ENCODE measurements at places on chromosomes 2 and 18.

GRCh38 chr18:55375930-55376329 is 212.1 kb downstream of the TCF4 start:
- DNase-seq, result no peak

- DNase-seq, result no peak
These were observed 668 bp downstream of the NFU1 start for GRCh38 chr2:69436596-69436937.

- DNase-seq, result no peak
These were observed 137.7 kb downstream of the THADA start for GRCh38 chr2:43458014-43458628.

DNA sequence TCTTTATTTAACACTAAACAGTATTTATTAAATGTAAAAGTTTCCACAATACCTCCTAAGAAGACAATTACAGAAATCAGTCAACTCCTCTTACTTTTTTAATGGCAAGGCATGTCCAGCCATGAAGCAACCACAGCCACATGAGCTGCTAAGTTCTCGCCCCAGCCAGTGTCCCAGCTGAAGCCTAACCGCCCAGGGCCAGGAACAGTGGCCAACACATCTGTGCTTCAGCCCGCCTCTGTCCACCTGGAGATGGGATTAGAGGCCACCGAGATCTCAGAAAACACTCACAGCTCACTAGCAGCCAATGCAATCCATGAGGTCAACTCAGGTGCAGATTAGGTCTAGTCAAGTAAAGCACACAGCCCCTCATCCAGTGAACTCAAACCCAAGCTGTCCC is 40.2 kb downstream of the PID1 start:
- no peak for DNase-seq

DNA sequence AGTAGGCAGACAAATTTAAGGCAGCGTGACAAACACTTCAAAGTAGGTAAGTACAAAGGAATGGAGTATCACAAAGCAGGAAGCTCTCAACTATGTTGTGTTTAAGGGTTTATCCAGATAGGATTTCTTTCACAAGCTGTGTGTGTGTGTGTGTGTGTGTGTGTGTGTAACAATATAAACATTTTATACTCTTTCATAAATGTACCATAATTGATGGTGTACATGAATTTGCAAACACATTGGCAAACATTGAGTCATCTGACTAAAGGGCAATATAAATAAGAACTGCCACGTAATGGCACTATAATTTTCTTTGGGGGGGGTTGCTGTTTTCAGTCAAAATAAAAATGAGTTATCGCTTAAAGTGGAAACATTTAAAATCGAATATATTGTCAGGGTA is 1004.4 kb upstream of the DDX18 start:
- no peak for DNase-seq

GRCh38 chr2:25160376-25160775 is 8.0 kb downstream of the POMC start:
- DNase-seq, result no peak

GRCh38 chr18:3857544-3857943 is 407.6 kb downstream of the TGIF1 start:
- no peak for DNase-seq

- no peak for DNase-seq
These were observed 26.1 kb downstream of the GAD1 start for GRCh38 chr2:170842785-170843184.

- DNase-seq, result no peak
These were observed 902.0 kb upstream of the GCFC2 start for GRCh38 chr2:76612764-76613163.

DNA sequence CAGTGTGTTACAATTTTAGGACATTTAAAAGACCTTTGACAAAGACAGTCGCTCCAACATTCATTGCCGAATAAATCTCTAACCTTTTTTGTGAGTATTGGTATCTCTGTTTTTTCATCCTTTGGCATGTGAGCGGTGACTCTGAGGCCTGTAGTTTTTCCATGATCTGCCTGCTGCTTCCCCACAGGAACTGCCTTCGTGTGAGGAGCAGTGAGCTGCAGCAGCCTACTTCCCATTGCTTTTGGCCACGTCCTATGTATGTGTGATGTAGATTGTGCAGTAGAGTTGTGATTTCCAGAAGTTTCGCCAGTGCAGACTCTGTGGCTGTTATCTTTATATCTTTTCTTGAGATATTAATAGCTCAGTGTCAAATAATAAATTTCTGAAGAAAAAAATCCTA is 79.8 kb downstream of the UGGT1 start:
- DNase-seq, result no peak

- DNase-seq, result no peak
These were observed 2.0 kb downstream of the XPO1 start for GRCh38 chr2:61536180-61536571.

GRCh38 chr2:231288590-231288989 is 90.2 kb downstream of the ARMC9 start:
- no peak for DNase-seq

DNA sequence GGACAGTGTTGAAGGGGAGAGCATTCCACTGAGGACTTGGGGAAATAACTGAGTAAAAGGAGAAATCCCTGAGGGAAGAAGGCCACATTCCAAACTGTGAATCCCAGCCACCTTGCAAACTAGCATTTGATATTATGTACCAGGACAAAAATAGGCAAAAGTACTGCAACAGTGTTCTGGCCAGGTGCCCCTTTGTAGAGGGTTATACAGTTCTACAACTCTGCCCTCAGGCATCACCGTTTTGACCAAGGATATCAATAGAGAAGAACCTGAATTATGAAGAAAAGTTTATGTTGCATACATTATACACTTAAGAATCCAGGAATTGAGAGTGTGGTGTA is 20.6 kb upstream of the CAVIN2 start:
- no peak for DNase-seq

DNA sequence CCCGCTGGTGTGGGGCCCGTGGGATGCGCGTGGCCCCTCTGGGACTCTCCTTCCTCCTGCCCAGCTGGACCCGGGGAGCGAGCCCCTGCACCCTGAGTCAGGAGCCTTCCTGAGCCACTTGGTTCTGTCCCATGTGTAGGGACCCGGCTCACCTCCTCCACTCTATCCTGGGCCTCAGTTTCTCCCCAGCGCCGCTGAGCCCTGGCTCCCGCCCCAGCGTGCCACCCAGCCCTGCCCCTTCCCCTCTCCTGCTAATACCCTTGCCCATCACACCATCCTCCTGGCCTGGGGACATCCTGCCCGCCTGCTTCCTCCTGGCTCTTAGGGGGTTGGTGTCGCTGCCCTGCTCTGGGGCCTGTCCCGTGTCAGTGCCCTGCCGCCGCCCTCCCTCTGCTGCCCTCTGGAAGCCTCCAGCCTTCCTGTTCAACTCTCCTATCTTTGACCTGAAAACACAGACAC is 24.8 kb downstream of the GPC1 start:
- DNase-seq, result no peak

GRCh38 chr2:181540421-181540820 is 83.2 kb downstream of the ITGA4 start:
- no peak for DNase-seq

DNA sequence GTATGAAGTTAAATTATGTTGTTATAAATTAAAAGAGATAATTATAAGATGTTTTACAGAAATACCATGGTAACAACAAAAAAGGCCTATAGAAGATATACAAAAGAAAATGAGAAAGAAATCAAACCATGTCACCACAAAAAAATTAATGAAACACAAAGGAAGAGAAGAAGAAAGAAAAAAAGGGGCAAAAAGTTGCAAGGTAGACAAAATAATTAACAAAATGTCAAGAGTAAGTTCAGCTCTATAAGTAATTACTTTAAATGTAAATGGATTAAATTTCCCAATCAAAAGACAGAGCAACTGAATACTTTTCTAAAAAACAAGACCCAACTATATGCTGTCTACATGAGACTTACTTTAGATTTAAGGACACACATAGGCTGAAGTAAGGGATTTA is 378.4 kb upstream of the FSHR start:
- DNase-seq, result no peak

DNA sequence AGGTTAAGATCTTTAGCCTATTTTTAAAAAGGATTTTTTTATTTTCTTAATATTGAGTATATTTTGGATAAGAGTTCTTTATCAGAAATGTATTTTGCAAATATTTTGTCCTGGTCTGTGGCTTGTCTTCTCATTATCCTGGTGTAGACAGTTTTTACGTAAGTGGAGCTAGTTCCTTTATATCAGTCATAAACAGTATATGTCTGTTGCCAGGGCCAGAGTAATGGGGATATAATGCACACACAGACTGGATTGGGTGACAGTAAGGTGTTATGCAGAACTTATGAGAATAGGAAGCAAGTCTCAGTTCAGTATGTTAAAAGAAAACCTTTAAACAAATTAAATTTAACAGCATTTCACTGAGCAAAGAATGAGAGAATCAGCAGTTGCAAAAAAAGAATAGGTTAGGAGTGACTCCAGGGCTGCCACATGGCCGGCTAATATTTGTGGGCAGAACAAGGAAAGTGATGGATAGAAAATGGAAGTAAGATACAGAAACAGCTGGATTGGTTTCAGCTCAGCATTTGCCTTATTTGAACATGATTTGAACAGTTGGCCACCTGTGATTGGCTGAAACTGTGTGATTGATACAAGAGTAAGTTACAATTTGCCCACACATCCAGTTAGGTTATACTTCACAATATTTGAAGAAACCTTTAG is 61.1 kb upstream of the ZNG1B start:
- no peak for DNase-seq

GRCh38 chr18:48693625-48694262 is 154.9 kb downstream of the CTIF start:
- no peak for DNase-seq

DNA sequence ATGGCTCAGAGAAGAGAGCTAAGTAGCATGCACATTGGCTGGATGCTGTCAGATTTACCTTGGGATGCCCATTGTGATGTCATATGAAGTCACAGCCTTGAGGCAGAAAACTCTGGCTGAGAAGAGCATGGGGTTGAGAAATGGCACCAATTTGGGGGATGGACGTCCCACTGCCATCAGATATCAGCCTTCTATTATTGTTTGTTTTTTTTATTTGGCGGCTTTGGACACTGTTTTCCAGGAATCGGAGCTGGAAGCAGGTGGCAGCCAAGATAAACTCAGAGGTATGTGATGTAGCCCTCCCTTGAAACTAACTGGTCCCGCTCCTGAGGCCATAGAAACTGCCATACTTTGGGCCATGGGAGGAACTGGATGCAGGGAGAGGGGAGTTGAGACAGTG is 40.6 kb downstream of the GCKR start:
- no peak for DNase-seq

DNA sequence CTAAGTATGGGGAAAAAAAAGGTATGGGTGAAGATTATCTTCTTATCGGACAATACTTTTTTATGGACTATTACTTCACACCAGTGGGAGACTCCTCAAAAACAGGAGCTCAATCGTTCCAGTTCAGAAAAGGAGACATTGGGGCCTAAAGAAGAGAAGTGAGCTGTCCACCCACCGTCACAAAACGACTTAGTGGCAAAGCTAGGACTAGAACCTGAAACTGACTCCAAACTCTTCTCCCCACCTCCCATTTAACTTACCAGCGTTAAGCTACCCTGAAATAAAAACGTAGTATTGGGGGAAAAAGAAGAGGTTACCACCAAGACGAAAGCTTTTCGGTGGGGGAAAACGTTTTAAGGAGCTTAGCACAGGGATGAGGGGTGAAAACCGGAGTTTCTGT is 503 bp downstream of the GTF3C3 start:
- no peak for DNase-seq

DNA sequence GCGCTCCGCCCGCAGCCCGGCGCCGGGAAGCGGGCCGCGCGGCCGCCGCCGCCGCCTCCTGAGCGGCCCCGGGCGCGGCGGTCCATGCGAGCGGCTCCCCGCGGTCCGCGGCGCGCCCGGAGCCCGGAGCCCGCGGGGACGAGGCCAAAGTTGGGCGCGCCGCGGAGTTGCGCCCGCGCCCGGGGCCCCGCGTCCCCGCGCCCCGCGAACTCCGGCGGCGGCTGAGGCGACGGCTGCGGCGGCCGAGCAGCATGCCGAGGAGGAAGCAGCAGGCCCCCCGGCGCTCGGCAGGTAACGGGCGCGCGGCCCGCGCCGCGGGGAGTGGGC is 992 bp downstream of the TSHZ1 start:
- DNase-seq, result no peak

DNA sequence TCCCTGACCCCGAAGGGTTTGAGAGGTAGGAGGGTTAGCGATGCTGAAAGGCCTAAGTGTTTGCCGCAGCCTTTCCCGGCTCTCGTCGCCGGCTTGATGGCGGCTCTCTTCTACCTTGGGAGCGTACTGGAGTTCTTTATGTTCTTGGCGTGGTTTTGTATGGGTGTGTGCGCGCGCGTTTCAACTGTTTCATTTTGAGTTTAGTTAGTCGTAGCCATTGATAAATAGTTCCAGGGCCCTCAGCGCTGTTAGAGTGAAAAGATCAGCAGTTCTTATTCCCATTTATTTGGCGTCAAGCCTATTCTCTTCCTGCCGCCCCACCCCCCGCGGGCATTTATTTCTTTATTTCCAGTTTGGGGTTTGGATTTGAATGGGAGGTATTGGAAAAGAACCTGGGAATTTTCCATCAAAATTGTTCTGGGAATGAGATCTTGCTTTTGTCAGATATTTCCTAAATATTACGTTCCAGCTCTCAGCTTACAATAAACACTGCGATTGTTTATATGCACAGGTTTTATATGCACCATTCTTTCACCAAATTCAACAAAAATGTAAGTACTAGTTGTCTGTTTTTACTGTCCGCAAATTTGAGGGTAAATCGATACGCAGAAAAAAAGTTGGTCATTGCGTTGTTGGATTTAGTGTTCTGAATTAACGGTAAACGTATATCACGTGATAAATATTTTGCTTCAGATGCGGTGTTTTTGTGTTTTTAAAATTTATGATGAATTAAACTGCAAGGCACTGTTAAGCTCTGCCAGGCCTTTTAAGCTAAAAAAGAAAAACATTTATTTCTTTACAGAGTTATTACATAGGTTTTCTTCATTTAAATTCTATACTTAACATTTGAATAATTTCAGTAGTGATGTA is 954 bp downstream of the CCNT2 start:
- DNase-seq, result no peak

DNA sequence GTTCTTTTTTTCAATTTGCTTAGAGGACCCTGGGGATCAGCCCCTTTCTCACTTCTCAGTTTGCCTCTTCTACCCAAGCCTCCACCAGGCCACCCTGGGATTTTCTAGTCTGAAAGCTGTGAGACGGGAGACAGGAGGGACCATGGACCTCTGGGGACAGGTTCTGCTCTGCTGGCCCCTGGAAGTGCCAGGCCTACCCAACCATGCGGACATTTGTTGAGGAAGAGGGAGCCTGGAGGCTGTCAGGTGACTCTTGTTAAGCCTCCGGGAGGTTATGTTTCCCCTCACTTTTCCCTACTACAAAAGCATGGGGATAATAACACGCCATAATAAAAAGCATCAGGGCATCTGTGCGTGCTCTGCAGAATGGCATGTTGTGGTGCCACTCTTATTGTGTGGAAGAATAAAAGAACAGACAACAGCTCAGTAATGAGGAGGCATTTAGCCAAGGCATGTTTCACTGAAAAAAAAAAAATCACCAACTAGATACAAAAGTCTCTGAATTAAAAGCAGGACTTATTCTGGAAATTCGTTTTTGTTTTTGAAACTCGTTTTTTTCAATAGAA is 48.3 kb upstream of the PLA2R1 start:
- no peak for DNase-seq

DNA sequence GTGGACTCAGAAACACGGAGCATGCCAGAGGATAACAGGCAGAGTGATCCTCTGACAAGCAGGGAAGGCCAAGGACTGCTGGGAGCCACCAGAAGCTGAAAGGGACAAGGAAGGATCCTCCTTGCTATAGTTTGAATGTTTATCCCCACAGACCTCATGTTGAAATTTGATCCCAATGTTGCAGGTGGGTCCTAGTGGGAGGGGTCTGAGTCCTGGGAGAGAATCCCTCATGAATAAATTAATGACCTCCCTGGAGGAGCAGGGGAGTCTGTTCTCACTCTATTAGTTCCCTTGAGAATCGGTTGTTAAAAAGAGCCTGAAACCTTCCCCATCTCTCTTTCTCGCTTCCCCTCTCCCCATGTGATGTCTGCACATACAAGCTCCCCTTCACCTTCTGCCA is 124.4 kb downstream of the FBXO15 start:
- peak; percentile 3 for DNase-seq

Data from left renal pelvis (tissue), 4 donors.